ENCODE measurements at places on chromosomes 6 and 20.

DNA sequence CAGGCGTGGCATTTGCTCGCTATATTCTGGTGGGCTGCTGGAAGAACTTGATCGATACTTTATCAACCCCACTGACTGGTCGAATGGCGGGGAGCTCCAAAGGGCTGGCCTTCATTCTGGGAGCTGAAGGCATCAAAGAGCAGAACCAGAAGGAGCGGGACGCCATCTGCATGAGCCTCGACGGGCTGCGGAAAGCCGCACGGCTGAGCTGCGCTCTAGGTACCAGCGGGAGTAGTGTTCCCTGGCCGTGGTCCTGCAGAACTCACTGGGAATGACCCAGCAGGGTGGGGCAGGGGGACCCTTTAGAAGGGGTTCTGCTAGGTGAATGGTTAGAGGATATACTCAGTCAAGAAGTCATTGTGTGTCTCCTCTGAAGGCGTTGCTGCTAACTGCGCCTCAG is 68.4 kb upstream of the PBOV1 start:
- no peak for DNase-seq

DNA sequence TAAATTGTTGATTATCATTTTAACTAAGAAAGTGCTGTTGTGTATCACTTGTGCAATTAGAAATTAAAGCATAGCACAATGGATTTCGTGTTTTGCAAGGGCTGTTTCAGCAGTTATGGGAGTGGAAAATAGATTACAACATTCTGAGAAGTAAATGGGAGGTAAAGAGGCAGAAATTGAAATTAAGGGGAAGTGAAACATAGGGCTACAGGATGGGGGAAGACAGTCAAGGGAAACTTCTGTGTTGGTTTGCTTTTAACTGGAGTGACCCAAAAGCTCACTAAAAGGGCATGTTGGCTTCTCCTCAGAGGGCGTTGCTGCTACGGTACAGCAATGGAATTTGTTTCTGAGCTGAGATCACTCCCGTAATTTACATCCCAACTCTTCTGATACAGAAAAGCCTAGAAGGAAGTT is 147.5 kb downstream of the BCAS1 start:
- no peak for DNase-seq

DNA sequence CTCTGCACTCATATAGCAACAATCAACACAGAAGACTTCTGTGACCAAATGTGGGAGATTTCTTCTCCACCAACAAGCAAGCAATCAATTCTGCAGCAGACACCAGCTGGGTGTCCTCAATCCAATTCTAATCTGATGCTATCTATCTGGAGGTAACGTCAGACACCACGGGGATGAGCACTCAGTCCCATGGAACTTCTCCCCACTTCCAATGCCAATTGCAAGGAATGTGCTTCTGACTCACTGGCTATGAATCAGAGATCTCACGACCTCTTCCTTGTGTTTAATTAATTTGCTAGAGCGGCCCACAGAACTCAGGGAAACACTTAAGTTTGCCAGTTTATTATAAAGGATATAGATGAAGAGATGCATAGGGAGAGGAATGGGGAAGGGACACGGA is 103.5 kb upstream of the SIRPG start:
- DNase-seq = peak; percentile 21

GRCh38 chr6:166162599-166163342 is 4.9 kb downstream of the TBXT start:
- DNase-seq = peak; percentile 61

DNA sequence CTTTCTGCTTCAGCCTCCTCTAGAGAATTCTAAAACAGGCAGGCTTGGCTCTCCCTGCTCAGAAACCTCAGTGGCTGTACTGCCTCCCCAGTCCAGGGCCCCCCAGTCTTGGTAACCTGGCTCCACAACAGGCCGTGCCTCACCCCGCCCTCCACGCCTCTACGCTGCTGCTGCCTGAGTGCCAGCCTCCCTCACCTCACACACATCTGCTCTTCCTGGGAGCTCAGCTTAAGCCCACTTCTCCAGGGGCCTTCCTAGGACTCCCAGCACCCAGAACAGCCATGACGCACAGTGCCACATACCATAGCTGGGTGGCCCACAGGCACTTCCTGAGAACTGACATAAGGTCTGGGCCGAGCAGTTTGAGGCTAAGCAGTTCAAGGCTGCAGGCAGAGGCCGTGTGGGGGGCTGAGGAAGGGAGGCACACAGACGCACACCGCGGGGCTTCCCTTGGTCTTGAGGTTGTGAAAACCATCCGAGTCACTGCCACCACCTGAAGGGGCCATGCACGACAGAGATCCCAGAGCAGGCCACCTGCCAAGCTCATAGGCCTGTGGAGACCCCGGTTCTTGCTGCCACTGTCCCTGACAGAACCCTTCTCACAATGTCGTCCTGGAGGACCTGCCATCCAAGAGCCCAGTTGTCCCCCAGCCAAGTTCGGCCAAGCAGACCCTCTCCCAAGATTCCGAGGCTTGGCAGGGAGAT is 42.6 kb downstream of the DSTN start:
- no peak for DNase-seq

All from mesendoderm (in vitro differentiated cells).